ENCODE measurements at places on chromosomes 3 and 15.

- DNase-seq: no peak
Observed at GRCh38 chr3:58613236-58614132, 36.3 kb upstream of the FAM107A start.

GRCh38 chr3:52775877-52776276 lies 1.5 kb upstream of the ITIH1 start:
- DNase-seq: no peak

DNA sequence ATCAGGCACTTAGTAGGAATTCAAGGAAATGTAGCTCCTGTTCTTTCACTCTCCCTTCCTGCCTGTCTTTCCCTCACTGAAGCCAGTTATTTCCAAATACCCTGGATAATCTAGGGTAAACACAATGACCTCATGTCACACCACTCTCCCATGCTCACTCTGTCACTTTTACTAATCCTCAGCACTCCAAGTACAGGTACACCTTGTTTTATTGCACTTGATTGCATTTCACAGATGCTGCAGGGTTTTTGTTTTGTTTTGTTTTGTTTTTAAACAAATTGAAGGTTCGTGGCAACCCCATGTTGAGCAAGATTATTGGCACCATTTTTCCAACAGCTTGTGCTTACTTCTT lies 40.8 kb downstream of the PPM1L start:
- no peak for DNase-seq

DNA sequence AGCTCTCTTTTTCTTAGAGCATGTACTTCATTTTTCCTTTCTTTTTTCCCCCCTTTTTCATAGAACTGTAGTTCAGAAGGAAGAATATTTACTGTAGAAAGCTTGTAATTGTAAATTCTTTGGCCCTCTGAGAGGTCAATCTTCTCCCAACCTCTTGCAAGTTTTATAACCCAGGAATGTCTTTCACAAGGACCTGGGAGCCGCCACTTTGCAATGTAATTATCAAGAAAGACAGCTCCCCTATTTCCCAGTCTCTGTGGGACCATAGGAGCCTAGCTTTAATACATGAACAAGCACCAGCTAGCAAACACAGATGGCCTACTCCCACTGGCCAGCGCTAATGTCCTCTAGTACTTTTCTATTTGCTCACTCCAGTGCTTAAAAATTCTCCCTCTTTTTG lies 51.4 kb downstream of the NFKBIZ start:
- DNase-seq: no peak

- DNase-seq: no peak
Observed at GRCh38 chr3:115099986-115100571, 47.0 kb downstream of the ZBTB20 start.

- DNase-seq: no peak
Observed at GRCh38 chr15:80550219-80550907, 144.7 kb upstream of the ABHD17C start.

DNA sequence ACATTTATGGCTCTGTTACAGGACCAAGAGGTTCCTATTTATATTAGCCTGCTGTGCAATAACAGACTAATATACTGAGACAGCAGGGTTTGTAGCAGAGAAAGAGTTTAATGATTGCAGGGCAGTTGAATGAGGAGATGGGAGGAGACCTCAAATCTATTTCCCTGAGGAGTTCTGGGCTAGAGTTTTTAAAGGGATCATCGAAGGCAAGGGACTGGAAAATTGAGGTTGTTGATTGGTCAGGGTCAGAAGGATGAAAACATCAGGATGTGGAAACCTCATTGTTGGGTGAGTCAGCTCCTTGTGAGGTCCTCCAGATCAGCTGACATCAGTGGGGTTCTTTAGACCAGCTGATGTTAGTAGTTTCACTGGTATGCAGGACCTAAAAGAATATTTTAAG lies 60.6 kb upstream of the GOLGA8B start:
- no peak for DNase-seq

DNA sequence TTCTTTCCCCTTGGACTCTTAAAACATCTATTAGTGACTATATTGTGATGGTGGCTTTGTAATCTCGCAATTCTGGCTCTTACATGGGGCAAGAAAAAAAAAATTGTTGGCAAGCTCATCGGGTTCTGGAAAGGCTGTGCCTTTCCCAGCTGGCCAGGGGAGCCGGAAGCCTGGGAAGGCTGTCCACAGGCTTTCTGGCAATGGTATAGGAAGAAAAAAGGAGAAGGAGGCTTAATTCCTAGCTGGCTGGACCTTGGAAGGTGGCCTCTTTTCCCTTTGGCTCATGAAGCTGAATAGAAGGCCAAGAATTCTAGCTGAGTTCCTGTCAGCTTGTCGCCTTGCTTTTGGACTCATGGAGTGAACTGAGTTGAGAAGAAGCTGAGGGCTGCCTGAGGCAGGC lies 243.5 kb upstream of the SEMA6D start:
- DNase-seq: no peak

- no peak for DNase-seq
Observed at GRCh38 chr3:147049821-147050220, 356.5 kb downstream of the ZIC4 start.

DNA sequence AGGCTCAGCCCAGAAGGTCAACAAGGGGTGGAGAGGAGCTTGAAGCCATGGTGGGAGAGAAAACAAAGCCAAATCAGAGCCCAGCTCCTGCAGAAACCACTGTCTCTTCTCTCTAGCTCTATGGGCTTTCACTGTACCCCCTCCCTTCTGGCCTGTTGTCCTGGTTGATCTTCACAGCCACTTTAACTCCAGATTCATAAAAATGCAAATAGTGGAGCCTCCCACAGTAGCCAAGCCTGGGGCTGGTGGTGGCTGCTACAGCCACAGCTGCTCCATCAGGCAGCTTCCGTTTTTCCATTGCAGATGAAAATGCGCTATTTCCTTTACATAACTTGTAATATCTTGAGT lies 20.7 kb upstream of the CAV3 start:
- DNase-seq: no peak

DNA sequence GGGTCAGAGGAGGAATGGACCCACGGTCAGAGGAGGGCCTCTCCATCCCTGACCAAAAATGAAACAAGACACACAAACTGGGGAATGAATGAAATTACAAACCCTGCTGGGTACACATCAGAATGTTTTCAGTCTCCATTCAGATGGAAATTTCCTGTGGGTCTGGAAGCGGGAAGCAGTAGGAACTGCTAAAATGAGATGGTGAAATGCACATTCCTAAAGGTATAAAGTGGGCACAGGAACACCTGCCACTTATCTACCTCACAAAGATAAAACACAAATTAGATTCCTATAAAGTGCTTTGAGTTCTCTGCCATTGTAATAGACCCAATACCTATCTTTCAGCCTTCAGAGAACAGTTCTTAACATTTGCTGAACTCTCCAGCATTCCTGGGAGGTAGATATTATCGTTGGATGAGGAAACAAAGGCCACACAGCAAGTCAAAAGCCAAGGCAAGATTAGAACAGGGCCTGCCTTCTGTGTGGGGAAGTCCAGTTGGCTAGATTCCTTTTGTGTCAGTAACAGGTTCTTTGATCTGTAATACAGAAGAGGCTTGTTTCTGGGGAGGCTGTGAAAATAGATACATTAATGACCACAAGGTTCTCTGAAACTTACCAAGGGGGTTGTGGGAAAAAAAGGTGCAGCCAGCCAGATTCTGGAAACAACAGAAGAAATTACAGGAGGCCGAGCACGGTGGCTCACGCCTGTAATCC lies 98.4 kb downstream of the IGF2BP2 start:
- DNase-seq: no peak

GRCh38 chr3:30548600-30548999 lies 57.8 kb upstream of the TGFBR2 start:
- DNase-seq: no peak

DNA sequence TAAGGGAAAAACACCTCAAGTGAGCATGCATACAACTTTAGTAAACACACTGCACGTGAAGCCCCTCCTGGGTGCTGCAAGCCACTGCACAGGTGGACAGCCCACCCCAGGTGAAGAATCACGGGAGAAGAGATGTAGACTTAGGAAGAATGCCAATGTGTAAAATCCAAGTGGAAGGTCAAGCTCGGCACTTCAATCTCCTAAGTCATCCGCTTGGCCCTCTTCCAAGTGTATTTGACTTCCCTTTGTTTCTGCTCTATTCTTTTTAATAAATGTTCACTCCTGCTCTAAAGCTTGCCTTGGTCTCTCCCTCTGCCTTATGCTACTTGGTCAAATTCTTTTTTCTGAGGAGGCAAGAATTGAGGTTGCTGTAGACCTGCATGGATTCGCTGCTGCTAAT lies 316.6 kb downstream of the EDEM1 start:
- DNase-seq: no peak

Data from activated CD4-positive, CD25-positive, alpha-beta regulatory T cell (primary cell).